ENCODE measurements at places on chromosomes 7 and 10.

DNA sequence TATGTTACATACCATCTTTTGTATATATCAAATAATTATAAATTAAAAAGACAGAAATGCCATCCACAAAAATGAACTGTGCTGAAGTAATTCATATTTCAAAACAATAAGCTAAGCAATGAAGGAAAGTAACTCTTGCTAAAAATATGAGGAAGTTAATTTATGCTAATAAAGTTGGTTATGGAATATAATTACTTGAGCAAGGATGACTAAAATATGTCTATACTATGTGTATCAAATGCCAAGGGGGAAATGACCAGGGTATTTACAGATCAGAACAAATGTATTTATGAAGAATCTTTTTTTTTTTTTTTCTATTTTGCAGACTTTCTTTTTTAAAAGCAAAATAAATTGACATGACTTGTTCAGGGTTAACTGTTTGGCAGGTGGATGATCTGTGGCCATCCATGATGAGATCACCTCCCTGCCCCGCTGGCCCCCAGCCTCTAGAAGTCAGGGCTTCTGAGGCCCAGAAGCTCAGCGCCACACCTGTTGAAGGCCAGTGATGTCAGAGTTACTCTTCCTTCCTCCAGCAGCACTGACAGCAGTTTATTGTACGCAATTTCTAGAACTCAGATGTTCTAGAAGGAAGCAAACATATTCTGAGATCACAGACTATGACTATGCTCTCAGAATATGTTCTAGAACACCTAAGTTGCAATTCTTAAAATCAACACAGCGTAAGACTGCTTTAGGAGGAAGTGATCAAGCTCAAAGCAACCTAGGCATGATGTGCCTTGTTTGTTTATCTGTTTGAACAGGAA, 196.1 kb upstream of the KLF14 start:
- DNase-seq: no peak

- no peak for DNase-seq
These were observed 67.7 kb downstream of the HERC4 start for GRCh38 chr10:68007356-68007755.

DNA sequence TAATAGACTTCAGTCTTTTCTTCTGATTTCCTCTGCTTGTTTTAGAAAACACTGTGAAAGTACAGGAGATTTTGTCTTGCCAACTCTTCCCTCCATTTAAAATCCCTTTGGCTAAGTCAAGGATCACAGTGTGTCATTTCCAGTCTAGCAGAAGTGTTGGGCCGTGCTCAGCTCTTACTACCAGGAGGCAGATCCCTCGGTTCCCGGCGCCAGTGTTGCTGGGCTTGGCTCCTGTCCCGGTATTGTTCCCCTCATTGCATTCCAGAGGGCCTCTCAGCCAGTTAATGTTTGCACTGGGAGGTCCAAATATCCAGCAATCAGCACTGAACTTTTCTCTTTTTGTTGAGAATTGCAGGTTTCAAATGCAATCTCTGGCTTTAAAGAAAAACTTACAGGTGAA, 612.1 kb upstream of the MGMT start:
- no peak for DNase-seq

- no peak for DNase-seq
These were observed 19.4 kb downstream of the NOBOX start for GRCh38 chr7:144384071-144384470.

DNA sequence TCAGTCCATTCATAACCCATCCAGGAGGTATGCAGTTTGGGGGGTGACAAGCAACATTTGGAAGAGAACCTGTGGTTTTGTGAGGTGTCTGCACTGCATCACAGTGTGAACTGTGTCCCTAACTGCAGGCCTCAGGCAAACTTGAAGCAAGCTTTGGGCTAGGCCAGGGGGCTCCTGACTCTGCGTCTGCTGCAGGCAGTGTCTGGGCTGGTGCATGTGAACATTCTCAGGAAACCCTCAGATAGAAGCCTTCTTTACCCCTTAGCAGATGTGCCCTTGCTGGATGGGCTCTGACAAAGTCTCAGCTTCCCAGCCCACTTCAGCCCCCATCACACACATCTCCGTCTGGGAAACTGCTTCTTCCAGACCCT, 61.0 kb downstream of the VIPR2 start:
- no peak for DNase-seq

GRCh38 chr10:27407271-27407670, 96.8 kb upstream of the RAB18 start:
- no peak for DNase-seq

- DNase-seq: no peak
These were observed 43.7 kb downstream of the PCLO start for GRCh38 chr7:83119026-83119382.

- no peak for DNase-seq
These were observed 13.0 kb upstream of the DLX6 start for GRCh38 chr7:96992192-96993005.

GRCh38 chr7:126210707-126211106, 1042.0 kb downstream of the GRM8 start:
- no peak for DNase-seq

DNA sequence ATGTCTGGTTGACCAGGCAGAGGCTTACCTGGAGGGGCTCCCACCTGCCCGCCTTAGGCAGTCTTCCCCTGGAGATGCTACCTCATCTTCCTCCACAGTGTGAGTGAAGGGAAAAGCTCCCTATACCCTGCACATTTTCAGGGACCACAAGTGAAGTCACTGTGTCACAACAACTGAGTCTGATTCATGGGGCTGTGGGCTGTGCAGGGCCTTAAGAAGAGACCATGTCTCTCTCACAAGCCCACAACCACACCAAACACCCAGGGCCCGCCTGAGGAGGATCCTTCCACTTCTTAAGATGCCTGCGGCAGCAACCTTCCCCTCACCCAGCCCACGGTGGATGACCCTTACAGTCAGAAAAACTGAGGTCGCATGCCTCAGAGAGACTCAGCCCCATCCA, 118.3 kb downstream of the KMT2E start:
- DNase-seq: no peak

DNA sequence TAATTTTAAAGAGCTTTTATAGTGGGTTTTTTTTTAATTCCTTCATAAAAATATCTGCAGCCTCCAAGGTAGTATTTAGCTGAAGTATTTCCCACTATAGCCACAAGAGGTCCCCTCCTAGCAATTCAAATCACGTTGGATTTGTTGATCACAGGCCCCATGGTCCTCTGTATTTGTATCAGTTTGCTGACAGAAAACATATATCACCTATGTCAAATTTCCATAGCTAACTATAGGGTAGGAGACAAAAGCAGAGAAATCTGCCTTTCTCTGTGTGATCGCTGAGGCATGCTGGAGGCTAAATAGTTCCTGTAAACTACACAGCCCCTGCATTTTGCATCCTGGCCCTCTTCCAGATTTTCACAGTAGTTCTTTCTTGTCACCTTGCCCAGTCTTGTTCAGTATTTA, 1.7 kb upstream of the CTNNA3 start:
- DNase-seq: peak; percentile 8

DNA sequence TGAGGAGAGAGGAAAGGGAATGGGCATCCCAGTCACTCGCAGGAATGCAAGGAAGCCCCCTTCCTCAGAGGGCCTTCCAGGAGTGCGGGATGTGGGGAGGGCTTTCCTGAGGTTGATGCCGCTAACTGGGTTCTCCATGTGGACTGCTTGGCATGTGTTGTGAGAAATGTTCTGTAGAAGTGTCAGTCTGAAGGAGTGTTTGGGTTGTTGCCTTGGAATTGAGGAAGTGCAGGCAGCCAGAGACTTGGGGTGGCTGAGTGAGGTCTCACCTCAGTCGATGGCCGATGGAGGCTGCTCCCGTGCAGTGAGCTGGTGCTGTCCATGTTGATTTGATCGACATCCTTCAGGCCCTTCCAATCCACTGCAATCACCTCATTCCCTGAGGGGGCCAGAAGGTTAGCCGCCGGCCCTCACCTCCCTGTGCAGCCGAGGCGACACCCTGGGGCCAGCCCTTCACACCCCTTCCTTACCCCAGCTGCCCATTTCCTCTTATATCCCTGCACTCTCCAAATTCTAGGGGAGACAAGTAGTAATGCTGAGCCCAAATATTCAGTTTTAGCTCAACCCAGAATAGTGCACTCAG, 2.7 kb downstream of the FAM131B start:
- DNase-seq: no peak

DNA sequence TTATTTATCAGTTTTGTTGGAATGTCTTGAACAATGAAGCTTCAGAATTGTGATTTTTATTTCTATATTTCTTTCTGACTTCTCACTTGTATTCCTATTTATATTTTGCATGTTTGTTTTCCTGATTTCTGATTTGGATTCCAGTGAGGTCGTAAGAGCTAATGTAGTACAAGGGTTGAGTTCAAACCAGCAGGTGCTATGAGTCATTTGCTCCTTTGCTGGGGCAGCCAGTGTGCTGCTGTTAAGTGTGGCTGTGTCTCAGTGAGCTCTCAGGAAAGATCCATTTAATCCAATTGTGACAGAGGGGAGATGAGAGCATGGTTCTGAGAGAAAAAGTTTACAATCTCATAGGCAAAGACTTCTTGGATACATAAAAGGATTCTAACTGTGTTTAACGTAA, 48.6 kb downstream of the MCU start:
- no peak for DNase-seq

DNA sequence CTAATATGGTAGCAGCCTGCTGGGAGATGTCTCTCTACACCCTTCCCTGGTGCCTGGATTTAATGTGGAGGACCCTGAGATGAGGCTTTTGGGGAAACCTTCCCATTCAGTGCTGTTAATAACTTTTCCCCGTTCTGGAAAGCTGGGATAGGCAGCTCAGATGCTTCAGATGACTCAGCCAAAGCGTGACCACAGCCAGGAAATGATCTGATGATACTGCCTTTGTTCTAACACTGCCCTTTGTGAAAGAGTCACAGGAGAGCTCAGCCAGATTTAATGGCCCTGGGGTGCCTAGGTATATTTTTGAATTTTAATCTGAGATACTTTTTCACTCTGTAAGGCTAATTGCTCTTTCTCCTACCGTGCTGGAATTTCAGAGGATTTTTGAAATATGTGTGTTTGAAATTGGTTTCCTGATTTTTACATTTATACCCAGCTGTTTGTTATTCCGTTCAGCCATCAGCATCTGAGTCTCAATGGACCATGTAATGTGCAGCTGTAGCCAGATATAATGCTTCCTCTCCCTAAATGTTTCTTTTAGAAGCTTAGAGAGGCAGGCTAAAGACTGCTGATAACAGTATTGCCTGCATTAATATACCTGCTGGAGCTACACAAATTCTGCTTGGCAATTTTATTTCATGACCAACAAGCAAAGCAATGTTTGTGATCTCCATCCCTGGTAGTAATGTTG, 17.8 kb downstream of the CELF2 start:
- no peak for DNase-seq

- no peak for DNase-seq
These were observed 165.6 kb upstream of the FAM3C start for GRCh38 chr7:121561717-121562116.

DNA sequence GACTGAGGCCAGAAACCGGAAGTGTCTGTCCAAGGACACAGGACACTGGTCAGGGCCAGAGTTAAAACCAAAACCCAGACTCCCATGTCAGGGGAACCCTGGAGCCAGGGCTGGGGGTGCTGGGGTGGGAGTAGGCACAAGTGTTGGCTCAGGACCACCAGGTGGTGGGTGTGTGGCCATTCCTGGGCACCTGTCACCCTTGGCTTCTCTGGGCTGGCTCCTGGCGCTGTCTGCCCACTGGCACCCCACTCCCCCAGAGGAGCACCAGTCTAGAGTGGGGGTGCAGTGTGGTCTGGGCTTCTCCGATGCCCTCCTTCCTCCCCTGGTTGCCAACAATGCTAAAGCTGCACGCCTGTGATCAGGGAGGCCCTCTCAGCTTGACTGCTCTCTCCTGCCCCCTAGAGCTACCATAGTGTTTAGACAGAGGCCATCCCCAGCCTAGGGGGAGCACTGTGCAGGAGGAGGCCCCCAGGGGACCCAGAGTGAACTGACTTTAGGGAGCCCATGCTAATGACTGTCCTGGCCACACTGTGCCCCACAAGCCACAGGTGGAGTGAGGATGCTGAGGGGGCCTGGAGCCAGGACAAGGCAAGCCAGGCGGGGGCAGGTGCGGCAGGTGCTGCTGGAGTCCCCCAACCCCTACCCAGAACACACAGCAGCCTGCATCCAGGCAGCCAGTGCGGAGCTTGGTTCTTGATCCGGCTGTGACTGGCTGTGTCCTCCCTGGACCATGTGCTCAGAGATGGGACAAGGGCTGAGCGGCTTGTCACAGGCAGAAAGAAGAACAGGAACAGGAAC, 11.0 kb downstream of the RASGEF1A start:
- no peak for DNase-seq

DNA sequence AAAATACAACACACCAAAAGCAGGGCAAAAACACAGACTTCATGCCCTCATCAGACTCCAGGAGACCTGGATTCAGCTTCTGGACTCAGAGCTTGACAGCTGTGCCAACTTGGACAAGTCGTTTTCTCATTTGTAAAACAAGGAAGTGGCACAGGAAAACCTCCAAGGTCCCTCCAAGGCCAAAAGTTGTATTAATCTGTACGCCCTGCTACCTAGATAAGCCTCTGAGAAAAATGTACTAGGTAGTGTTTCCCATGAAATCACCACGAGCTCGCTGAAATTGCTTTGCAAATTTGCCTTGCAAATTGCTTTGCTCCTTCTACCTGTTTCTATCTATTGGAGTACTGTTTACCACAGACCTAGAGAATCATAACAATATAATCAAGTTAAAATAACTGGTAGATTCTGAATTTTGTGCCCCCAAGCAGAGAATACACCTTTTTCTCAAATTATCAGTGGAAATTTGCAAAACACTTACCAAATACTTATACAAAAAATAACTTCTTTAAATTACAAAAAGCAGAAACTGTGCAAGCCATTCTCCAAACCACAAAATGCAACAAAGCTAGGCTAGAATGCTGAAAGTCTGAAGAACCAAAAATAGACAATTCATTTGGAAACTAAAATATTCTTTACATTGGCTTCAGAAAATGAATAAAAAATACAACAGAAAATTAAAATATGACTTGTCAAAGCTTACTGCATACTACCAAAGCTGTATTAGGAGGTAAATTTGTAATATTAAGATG, 158.1 kb upstream of the CHST15 start:
- no peak for DNase-seq

- DNase-seq: no peak
These were observed 24.0 kb upstream of the GTF2I start for GRCh38 chr7:74633451-74633921.

GRCh38 chr7:42104231-42104630, 132.8 kb downstream of the GLI3 start:
- DNase-seq: no peak

DNA sequence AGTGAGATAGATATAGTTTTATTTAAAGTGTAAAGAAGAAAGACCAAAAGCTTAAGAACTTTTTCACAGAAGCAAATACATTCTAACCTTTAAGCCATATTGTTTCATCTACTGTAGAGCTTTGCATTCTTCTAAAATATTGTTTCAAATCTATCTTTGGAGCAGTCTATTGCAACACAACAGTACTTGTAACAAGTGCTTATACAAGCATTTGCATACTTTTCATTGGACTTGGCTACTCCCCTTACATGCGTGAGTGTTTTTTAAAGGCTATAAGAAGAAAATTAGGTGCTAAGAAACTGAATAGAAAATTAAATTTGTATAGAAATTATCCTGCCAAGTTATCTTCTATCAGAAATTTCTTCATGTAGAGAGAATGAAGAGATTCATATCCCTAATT, 45.3 kb downstream of the SEMA3E start:
- DNase-seq: no peak
